ENCODE measurements at places on chromosomes 7 and 10.

DNA sequence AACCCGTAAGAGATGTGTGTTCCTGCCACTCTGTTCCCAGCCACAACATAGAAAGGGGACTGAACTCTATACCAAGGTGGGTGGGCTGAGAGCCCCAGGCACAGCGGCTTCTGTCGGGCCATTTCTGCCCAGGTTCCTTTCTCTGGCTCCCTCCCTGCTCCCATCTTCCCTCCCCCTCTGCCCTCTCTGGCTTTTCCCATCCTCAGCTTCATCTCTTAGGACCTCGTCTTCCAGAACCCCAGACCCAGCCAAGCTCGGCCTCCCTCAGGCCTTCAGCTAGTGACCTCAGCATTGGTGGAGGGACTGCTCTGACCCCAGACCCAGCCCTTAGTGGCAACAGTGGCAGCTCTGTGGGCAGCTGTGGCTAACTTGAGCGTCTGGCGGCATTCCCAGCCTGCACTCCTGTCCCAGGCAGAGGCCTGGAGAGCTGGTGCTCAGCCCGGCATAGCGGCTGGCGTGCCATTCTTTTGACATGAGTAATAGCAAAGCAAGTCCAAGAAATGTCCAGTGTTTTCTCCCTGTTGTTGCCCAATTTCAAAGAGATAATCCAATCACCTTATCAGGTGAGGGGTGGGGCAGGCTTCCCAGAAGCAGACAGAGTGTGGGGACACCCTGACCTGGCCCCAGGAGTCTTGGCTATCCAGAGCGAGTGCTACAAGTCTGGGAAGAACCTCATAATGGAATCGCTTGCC is 15.9 kb downstream of the PTPRE start:
- no peak for DNase-seq

GRCh38 chr7:90225601-90226000 is 14.1 kb downstream of the STEAP2 start:
- no peak for DNase-seq

DNA sequence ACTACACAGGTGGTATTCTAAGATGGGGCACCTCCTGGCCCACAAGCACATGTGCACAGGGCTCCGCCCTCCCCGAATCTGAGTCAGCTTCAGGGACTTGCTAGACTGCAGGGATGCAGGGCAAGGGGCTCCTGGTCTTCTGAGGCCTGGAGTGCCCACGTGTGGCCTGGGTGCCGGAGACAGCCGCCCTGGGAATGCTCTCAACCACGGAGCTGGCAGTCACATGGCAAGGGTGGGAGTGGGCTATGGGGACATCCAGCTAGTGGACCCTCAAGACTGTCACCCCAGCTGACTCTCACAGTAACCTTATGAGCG is 42.7 kb downstream of the CFAP46 start:
- DNase-seq = no peak

DNA sequence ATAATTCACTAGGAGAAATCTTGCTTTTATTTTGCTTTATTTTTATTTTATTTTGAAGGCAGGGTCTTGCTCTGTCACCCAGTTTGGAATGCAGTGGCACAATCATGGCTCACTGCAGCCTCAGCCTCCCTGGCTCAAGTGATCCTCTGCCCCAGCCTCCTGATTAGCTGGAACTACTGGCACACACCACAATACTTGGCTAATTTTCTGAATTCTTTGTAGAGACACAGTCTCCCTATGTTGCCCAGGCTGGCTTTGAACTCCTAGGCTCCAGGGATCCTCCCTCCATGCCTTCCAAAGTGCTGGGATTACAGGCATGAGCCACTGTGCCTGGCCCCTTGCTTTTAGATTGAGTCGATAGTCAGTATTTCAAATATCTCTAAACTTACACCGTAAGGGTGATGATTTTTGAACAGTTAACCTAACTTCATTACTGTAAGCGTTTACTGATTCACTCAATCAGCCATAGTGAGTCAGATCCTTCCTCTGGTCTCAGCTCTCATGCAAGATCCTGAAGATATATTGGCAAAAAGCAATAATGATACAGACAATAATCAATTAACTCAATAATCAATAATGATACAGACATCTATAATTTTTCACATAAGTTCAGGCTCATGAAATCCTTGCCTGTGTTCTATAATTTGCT is 239.5 kb downstream of the KIAA1217 start:
- DNase-seq = no peak

GRCh38 chr7:15780271-15780670 is 93.8 kb upstream of the MEOX2 start:
- DNase-seq = no peak

- no peak for DNase-seq
Measured at GRCh38 chr7:106501605-106502580, 159.1 kb downstream of the CCDC71L start.

GRCh38 chr10:100749309-100750217 is 4.2 kb downstream of the PAX2 start:
- no peak for DNase-seq

DNA sequence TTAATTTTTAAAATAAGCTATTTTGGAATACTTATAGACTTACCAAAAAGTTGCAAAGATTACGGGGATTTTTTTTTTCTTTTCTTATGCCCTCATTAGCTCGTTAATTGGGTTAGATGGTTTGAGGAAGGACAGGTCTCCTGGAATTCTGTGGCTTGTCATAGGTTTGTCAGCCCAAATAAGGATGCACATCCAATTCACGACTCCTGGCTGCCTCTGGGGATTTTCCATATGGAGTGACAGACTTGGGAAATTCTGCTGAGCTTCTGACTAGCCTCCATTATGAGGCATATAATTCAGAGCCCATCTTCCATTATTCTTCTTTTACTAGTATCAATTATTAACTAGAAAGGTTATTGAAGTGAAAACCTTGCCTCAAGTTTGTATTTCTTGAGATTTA is 102.1 kb downstream of the AUTS2 start:
- DNase-seq = no peak

GRCh38 chr7:155296006-155296787 is 1.5 kb upstream of the INSIG1 start:
- DNase-seq = no peak

- DNase-seq = no peak
Measured at GRCh38 chr10:112783351-112784021, 166.6 kb upstream of the TCF7L2 start.

GRCh38 chr7:114660126-114660486 is 245.5 kb downstream of the FOXP2 start:
- DNase-seq = no peak

GRCh38 chr10:104328896-104329710 is 9.2 kb downstream of the ITPRIP start:
- peak; percentile 65 for DNase-seq

DNA sequence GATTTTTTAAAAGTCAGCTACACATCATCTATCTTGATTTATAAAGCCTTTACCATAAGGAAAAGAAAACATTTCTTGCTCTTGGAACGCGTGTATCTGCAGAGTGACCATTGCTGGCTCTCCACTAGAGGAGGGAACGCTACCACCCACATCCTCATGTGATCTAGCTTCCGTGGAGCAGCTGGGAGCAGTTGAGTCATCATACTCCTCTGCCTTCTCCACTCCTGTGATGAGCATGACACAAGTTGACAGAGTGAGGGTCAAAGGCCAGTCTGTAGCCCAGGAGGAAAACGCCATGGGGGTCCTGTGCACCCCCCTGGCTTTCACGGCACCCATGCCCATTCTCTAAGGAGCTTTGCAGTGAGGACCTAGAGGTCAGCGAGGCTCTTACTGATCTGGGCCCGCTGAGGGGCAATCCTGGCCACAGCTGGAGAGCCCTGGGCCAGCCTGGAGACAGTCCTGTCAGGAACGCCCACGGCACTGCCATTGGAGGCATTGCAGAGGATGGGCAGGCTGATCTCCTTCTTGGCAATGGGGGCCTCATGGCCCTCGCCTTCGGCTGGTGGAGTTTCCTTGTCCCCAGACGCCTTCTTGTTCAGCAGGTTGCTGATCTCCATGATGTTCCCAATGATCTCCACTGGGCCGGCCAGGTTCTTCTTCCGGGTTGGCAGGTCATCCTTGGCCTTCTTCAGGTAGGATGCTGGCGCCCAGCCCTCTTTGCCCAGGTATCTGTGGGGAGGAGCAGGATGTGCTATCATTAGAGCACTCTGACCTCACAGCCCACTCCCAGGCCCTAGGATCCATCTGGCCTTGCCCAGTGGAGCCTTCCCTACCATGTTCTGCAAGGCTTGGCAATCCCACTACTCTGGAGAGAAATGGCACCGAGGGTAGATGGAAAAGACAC is 119.2 kb downstream of the NEURL1 start:
- DNase-seq = no peak

DNA sequence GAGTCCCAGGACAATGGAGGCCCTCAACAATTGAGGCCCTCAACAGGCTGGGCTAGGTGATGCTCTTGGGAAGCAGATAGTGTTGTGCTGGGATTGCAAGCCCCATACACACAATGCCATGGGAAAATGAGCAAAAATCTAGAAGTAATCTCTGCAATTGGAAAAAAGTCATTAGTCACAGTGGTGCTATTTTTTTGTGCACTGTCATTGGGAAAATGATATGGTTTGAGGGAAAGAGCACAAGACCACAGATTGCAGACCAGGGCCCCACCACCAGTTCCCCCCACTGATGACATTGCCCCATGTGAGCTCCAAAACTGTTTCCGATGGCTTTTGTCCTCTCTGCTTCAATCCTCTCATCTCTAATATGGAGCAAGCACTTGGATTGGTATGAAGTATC is 1.9 kb downstream of the KCTD7 start:
- DNase-seq = no peak

All from hematopoietic multipotent progenitor cell treated with erythropoietin and hydrocortisone succinate and interleukin-3 and kit ligand, for 15 days (in vitro differentiated cells).